NCI-H748 treated with DMSO at 0.1 percent for 48 hours (cell line): ENCODE measurements at places on chromosomes 4 and X.
A peak's percentile ranks its signal among the peaks of the same experiment; 100 is the strongest.

GRCh38 chr4:183229397-183229796 is 90.7 kb downstream of the CLDN22 start:
- DNase-seq = no peak

DNA sequence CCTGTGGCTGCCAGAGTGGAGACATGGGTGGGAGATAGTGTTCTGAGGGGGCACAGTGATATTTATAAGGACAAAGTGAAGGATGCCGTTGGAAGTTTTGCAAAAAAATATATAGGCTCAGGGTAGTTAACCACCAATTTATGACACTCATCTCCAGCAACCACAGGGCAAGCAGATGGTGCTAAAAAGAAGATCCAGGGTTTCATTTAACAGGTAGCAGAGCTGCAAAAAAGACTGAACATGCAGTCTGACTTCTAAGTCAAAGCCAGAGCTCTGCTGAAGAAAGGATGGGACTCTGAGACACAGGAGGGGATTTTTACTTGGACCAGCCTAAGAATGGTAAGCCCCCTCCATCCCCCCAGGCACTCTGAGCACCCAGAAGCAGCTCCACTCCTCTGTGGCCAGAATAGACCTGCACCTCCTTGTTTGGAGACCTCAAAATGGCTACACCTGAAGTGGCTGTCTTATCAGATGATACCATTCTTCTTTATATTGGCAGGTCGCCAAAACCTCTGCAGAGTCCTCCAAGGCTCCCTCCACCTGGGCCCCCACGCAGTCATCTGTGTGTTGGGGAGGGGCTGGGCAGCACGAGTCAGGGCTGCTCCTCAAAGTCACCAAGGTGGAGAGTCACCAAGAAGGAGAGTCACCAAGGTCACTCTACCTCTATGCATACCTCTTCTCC is 161.4 kb upstream of the FAM9B start:
- no peak for DNase-seq

DNA sequence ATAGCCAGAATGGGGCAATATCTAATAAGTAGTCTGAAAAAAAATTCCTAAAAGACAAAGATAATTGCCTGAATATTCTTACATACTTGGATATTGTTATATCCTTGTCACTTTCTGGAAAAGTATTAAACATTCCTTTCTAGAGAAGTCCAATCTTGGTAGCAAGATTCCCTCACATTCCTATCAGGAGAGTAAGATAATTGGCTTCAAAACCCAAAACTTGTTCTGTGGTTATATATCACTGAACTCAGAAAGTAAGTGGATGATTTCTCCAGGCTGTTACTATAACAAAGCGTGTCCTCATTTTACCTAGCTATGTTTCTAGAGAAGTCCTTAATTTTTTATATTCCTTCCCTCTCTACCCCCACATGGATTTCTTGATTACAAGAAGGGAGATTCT is 46.0 kb upstream of the TEX13A start:
- no peak for DNase-seq

DNA sequence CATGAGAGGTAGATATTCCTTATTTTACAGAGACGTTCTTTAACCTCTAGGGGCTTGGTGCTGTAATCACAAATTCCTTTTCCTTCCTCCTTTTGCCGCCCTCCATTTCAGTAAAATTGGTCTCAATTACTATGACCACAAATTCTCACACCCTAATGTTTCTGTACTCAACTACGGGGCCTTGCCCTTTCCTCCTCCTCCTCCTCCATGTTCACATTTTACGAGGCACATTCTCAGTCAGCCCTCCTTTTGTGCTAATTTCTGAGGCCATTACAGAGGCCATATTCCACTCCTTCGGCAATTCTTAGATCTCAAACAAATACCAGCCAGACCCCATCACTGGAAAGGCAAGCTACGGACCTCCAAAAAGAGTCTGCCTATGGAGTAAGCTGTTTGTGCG is 92.1 kb downstream of the SH3KBP1 start:
- no peak for DNase-seq

DNA sequence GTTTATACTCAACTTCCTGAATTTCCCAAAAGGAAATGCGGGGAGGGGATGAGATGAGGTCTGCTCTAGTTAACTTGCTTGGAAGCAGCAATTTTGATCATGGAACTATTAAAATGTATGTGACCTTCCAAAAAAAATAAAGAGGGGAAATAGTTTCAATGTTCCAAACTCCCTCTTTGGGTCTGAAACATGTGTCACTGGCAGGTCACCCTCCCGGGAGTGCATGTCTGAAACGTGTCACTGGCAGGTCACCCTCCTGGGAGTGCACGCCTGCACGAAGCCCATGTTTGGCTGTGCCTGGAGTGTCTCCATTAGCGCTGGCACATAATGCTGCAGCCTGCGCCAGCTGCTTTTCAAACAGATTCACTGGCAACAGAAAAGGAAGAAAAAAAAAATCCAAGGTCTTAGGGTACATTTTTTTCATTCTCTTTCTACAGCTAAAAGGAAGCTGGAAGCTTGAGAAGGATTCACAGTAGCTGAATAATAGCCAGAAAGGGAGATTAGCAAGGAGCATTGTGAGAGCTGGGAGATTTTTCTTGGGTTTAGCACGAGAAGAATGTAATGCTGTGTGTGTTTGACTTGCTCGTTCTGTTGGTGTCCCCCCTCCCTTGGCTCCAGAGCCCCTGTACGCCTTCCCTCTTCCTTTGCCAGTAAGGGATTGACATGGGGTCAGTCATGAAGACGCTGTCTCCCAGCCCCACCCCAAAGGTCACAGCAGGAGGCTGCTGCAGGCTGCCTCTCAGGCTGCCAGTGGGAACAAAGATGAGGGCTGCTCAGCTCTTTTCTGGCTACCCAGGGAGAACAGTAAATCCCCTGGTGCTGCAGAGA is 39.2 kb upstream of the TLR3 start:
- peak; percentile 10 for DNase-seq

GRCh38 chrX:21730026-21730425 is 27.9 kb downstream of the SMPX start:
- DNase-seq = no peak

- DNase-seq = no peak
Observed at GRCh38 chrX:105882581-105883275, 60.4 kb downstream of the NRK start.

DNA sequence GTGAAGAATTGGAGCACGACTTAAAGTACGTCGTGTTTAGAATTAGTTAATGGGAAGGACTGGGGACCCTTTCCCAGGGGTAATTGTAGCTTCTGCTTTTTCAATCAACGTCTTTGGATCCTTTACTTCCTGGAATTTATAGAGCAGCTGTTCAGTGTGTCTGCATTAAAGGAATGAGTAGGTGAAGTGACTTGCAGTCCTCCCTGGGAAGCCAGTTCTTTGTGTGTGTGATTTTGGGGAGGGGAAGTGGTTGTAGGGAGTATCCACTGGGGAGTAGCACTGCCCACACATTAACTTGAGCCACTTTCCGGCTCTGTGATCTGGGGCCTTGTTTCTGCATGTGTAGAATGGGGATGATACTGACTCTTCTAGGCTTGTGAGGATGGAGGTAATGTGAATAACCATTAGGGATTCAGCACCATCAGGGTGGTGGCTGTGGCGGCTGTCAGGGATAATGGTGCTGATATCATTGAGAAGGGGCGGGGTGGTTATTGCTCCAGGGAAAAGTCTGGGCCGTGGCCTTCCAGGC is 54.7 kb downstream of the TMEM131L start:
- DNase-seq = no peak

DNA sequence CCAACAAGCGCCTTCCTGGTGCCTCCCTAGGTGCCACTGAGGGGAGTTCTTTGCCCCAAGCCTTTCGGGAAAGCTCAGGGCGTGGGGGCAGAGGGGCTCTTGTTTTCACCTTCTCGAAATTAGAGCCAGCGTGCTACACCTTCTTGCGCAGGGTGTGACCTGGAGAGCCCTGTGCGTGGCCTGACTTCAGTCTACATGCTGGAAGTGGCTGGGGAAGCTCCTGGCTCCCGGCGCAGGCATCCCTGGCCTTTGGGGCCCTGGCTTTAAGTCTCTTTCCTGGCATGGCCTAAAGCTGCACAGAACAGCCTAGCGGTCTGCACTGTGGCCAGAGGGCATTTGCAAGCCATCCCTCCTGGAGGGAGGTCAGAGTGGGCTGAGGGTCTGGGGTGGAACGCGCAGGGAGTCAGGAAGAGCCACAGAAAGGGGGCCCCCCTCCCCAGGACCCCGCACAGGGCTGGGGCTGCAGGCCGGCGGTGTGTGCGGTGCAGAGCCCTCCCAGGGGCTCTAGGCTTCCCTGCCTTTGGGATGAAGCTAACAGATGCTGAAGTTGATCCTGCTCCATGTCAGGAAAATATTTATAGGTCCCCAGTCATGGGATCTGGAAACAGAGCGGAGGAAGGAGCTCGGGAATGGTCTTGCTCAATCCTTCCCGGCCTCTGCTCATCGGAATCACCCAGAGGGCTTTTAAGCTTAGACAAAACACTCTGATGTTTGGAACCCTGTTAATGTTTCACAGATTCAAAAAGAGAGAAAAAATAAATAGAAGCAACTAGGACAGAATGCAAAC is 781 bp upstream of the SPON2 start:
- DNase-seq = no peak

GRCh38 chr4:10019521-10020051 is 1.7 kb downstream of the SLC2A9 start:
- no peak for DNase-seq

DNA sequence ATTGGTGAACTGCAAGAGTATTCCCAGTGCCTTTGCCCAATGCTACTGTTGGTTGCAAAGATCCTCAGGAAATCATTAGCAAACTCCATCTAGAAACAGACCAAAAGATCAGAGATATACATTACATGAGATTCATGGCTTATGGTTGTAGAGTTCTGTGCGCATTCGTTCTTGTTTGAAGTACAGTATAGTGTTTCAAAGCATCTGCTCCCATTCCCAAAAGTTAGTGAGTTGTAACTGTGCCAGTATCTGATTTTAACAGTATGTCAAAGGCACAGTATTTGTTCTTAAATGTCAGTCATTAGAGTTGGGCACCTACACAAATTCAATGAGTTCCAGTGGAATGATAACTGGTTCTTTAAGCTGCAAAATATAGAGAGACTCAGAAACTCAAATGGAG is 314.7 kb upstream of the ATOH1 start:
- no peak for DNase-seq

- no peak for DNase-seq
Observed at GRCh38 chr4:174248407-174248806, 35.1 kb downstream of the FBXO8 start.

DNA sequence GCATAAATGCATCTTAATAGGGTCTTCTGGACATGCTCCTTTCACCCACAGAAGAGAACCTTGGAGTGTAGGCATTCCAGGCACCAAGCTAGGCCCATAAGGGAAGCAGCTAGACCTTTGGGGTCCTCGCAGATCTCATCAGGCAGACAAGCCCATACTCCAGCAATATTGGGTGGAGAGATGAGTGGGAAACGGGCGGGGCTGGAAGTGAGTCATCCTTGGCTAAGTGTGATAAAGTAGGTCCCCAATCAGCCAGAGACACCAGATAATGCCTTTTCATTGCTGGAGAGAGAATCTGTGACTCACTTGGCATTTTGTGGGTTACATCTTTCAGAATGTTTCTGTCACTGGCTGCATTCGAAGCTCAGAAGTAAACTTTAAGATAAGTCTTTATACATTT is 133.3 kb upstream of the MBNL3 start:
- no peak for DNase-seq

DNA sequence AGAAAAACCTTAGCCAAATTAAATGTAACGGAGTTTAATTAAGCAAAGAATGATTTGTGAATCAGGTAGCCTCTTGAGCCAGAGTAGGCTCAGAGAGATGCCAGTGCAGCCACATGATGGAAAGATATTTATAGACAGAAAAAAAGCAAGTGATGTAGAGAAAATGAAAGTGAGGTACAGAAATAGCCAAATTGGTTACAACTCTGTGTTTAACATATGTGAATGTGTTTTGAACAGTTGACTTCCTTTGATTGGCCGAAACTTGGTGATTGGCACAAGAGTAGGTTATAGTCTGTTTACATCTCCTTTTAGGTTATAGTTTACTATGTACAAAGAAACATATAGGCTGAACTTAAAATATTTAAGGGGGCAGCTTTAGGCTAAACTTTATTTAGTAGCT is 459.9 kb upstream of the BOD1L1 start:
- no peak for DNase-seq

- peak; percentile 36 for DNase-seq
Observed at GRCh38 chrX:140360284-140360683, 144.6 kb downstream of the SOX3 start.

DNA sequence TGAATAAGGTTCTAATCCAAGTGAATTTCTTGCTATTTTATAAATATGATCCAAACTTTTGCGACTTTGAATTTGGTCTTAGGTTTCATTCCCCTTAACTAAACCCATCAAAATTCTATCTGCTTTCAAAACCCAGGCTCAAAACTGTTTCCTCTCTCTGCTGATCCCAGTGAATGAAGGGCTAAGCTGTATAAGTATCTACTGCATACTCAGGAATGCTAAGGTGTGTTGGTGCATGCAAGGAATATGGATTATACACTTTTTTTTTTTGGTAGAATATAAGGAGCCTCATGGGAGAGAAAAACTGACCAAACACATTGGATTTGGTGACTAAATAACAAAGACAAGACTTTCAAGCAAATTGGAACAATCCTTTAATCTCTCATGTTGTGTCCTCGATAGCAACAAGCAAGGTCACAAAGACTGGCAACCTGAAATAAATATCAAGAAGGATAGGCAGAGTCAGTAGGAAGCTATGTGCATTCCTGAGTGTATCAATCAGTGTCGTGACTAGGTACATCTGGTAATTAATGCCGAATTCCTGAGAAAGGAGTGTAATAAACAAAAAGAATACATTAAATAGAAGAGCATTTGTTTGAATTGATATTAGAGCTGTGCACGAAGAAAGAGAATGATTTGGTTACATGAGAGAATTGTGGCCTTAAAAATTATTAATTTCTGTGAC is 74.3 kb upstream of the KCTD8 start:
- no peak for DNase-seq

GRCh38 chr4:10179957-10180602 is 63.5 kb upstream of the WDR1 start:
- no peak for DNase-seq

DNA sequence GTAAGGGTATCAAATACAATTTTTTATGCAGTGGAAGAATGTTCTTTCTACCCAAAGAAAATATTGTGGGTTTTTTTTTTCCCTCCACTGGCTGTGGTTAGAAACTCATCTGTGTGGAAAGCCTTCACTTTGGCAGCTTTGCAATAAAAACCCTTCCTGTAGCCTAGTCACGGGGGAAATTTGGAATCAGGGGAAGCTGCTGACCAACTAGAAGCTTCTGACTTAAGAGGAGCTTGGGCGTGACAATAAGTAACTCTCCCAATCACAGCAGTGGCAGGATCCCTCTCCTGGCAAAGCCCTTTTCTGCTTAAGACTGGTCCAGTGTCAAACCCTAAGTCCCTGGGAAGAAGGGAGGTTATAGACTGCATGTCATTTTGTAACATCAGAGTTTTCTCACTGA is 87.9 kb downstream of the LRRC66 start:
- no peak for DNase-seq

GRCh38 chrX:131827935-131828334 is 195.2 kb upstream of the STK26 start:
- DNase-seq = no peak

- no peak for DNase-seq
Observed at GRCh38 chr4:2950221-2950989, 12.8 kb downstream of the NOP14 start.

GRCh38 chrX:15750611-15751154 is 12.6 kb downstream of the CA5B start:
- DNase-seq = no peak
